ENCODE measurements at places on chromosomes 2 and 18.
A peak's percentile ranks its signal among the peaks of the same experiment; 100 is the strongest.

GRCh38 chr2:41955316-41956043 lies 92.3 kb upstream of the PKDCC start:
- DNase-seq = peak; percentile 33

- peak; percentile 10 for DNase-seq
Observed at GRCh38 chr2:1936427-1936980, 192.2 kb upstream of the PXDN start.

DNA sequence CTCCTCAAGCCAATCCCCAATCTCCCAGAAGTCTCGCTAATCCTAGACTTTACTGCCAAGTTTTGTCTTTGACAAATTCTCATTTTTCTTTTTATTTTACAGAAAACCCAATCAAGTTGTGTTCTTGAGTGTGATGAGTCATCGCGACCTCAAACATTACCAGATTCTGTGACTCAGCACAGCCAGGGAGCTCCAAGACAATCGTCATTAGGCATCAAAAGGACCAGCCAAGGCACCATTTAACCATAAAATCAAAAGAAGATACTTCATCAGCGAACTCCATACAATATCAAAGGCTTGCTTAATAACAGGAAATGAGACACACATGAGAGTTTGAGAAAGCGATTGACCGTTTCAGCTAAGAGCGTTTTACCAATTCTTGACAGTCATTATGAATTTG lies 146.2 kb upstream of the AGAP1 start:
- DNase-seq = no peak

- DNase-seq = no peak
Observed at GRCh38 chr2:194686569-194686968, 970.5 kb upstream of the SLC39A10 start.

- DNase-seq = no peak
Observed at GRCh38 chr2:237695201-237695780, 67.9 kb downstream of the LRRFIP1 start.

DNA sequence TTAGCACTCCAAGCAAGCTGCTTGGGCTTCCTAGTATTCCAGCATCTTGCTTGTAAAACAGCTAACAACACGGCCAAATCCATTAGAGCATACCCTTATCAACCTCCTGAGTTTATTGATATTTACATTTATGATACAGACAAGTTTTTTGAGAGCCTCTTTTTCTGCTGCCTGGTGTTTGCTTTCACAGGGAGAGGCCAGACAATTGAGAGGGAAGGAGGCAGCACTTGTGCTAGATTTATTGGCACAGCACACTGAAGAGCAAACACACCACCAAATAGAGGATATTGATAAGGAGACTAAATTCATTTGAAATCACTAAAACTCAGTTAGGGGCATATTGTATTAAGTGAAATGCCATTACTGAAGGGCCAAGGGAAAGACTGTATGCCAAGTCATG lies 1142.3 kb upstream of the FANCL start:
- DNase-seq = no peak

DNA sequence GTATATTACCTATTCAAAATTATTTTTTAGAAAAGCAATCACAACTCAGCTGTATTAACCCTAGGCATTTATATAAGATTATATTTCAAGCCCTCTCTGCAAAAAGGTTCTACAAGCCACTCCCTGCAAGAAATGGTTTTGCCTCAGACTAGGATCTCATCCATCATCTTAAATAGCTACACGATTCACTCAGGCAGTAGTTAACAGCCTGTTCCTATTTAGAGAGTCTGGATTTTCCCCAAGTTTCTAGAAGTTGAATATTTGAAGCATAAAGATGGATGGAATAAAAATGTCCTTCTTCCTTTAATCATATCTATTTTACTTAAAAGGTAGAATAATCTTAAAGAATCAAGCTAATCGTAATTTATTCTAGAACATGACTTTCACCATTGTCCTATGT lies 167.1 kb upstream of the STK17B start:
- DNase-seq = no peak

- DNase-seq = no peak
Observed at GRCh38 chr2:188494906-188495305, 203.2 kb downstream of the GULP1 start.

DNA sequence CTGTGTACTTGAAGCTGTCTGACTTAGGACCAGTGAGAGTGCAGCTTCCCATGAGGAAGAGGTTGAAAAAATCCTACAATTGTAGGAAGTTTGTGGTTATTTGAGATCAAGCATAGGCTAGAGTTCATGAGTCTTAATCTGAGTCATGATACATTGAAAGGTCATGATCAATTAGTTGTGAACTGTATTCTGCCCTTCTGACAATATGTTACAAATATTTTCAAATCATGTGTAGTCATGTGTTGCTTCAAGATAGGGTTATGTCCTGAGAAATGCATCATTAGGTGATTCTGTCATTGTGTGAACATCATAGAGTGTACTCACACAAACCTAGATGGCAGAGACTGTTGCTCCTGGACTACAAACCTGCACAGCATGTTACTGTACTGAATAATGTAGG lies 68.4 kb upstream of the MFF start:
- DNase-seq = no peak

- no peak for DNase-seq
Observed at GRCh38 chr2:134461511-134461910, 207.6 kb downstream of the MGAT5 start.

DNA sequence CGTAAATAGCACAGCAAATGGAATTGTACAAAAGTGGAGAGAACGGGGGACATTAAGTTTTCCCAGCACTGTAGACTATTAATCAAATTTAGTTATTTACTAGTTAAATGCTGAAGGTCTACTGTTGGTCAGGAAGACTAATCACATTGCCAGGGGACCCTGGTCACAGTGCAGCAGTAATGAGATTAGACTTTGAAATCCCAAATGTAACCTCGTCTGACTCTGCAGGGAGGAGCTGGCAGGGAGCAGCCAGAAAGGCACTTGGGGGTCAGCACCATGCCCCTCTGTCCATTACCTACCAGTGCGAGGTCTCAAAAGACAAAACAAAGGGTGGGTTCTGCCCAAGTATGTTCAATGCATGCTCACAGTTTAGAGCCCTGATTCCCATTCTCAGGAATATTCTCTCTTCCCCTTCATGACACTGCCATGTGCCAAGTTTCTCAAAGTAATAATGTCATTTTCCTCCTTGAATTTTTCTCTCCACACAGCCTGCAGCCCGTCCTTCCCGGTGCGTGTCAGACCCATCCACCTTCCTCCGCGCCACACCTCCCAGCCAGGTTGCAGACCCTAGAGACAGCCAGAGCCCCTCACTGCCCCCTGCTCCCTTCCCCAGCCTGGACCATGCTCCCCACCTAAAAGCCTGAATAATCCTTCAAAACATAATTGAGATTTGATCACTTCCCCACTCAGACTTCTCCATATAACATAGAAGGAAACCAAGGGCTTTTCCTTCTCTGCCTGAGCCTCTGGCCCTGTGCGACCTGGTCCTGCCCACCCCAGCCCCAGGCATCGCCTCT lies 52.5 kb downstream of the TMEM18 start:
- DNase-seq = no peak

- no peak for DNase-seq
Observed at GRCh38 chr2:70549962-70550361, 3.7 kb downstream of the TGFA start.

GRCh38 chr18:77086034-77086433 lies 46.5 kb downstream of the MBP start:
- DNase-seq = no peak

- peak; percentile 73 for DNase-seq
Observed at GRCh38 chr2:29281086-29281915, 166.1 kb downstream of the CLIP4 start.

- DNase-seq = no peak
Observed at GRCh38 chr18:50313031-50313607, 25.6 kb upstream of the CXXC1 start.

DNA sequence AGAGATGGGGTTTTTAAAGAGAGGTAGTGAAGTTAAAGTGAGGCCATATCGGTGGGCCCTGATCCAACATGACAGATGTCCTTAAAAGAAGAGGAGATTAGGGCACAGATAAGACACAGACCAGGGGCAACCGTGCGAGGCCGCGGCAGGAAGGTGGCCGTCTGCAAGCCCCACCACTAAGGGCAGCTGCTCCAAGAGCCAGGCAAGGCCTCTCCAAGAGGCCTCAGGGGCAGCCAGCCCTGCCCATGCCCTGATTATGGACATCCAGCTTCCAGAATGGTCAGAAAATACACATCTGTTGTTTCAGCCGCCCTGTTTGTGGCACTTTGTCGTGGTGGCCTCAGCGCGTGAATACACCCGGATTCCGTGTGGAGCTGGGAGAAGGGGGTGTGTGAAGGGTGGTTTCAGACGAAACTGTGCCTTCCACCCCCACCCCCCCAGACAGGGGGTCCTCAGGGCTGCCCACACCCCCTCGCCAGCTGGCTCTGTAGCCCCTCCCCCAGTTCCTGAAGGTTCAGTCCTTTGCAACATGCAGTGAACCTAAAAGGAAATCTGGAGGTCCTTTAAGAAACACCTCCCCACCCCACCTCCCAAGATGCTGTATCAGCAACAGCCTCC lies 74.1 kb upstream of the SMAD7 start:
- no peak for DNase-seq

- no peak for DNase-seq
Observed at GRCh38 chr2:108139521-108139920, 100.2 kb upstream of the SULT1C3 start.

DNA sequence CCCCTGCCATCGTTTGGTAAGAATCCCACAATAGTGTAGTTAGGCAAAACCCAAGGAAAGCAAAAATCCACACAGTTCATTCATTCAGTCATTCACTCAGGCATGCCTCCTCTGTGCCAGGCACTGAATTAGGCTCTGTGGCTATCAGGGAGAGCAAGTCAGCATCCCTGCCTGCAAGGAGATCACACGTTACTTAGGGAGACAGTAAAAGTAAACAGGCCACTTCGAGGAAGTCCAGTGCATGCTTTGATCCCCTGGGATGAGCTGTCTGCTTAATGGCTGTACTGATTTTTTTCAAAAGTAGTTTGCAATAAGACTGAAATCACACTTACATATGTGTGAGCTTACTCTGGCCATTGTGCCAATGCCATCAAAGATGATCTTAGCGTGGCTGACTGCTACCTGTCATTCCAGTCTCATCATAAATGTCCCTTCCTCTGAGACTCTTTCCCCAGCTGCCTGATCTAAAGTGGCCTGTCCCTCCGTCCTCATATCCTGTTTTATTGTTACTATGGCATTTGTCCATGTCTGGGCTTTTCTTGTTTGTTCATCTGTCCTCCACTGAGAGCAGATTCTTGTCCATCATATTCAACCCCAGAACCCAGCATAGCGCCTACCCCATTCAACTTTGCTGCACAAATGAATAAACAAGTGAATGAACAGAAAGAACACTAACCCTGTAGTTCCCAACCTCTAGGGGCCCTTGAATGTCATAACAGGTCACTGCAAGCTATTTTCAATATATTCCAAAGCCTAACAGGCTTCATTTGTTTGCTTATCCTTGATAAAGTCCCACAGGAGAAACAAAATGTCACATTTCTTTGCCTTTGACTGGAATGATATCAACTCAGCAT lies 84.1 kb downstream of the GALNT14 start:
- no peak for DNase-seq

DNA sequence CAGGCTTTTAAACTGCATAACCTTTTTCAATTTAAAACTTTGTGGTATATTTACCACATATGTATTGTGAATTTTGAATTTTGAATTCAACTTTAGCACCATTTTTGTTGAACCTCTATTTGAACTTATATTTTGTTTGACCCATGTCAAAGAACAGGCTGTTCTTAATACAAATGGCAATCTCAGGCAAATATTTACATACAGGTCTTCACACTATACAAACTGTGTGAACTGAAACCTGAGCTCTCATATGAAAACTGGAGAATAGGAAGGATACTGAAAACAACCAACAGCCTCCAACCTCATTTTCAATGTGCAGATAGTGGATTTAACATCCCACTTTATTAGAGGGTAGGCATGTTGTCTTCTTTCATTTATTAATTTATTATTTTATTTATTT lies 491.8 kb downstream of the KCNJ3 start:
- no peak for DNase-seq

- no peak for DNase-seq
Observed at GRCh38 chr2:96142217-96143113, 2.8 kb downstream of the DUSP2 start.

Measured in midbrain (tissue), 1 donor.